H4 (cell line): ENCODE measurements at places on chromosomes 4 and X. TPM values are rescaled to one million over a fixed set of nuclear protein-coding genes. Genes with fewer than 3 reads are reported as not detected.

DNA sequence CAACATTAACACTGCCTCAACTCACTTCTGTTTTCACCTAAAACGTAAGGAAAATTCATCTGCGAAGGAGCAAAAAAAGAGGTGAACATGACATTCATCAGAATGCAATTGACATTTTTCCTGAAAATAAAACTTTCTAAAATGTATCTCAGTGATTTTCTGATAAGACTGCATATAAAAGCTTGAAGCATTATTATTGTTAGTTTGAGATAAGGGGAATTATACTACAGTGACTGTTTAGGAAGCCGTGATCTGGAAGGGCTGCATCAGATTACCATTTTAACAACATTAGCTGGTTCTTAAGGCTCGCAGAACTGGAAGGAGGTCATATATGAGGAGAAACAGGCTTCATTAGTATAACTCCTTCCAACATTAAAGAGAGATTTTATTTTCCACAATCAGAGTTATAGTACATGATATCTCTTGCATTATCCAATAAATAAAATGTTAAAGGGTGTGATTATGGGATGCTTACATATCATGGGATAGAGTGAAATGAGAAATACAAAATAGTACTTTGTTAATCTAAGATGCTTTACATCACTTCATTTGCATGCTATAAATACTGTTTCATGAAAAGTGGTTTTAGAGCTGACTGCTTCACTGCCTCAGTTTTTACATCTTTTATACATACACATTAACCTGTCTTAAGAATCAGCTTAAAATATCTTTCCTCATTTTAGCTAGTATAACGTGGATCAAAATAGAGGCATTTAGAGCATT, 1820.1 kb upstream of the TENM3 start:
- no peak for DNase-seq

DNA sequence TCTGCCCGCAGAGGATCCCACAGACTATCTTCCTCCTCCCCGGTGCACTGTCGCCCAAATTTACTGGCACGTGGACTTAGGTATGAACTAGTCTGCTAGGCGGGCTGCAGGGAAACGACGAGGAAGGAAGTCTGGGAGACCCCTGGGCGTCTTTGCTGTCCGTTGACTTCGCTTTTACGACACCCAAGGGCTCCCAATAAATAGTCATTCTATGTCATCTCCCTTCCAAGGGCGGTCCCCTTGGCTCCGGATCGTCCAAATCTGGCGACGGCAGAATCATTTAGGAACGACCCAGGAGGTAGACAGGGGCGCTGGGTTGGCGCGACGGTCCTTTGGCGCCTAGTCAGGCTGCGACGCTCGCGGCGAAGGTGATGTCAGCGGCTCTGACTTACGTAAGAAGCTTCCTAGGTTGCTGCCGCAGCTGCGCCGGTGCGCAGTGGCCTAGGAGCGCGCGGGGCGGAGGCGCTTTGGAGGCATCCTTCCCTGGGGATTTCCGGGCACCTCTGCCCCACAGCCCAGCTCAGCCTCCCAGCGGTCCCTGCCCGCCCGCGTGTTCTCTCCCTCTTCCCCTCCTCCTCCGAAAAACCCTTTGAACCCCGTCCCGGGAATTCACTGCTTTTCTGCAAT, 2.2 kb downstream of the NHS start:
- peak; percentile 44 for DNase-seq

DNA sequence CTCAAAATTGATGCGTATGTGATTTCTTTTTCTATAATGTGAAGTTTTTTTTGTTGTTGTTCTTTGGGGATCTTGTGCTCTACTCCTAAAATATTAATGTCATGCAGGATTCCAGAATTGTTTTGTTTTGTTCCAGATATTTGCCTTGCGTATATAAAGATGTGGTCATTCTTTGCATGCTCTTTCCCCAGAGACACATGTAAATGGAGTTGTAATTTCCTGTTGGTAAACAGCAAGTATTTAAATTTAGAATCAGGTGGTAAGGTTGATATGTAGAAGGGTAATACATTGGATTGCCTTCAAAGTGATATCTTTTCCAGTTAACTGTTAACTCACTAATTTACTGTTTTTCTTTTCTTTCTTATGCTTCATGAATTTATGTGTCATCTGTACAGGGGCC, 23.1 kb upstream of the MAGED1 start:
- DNase-seq = no peak

DNA sequence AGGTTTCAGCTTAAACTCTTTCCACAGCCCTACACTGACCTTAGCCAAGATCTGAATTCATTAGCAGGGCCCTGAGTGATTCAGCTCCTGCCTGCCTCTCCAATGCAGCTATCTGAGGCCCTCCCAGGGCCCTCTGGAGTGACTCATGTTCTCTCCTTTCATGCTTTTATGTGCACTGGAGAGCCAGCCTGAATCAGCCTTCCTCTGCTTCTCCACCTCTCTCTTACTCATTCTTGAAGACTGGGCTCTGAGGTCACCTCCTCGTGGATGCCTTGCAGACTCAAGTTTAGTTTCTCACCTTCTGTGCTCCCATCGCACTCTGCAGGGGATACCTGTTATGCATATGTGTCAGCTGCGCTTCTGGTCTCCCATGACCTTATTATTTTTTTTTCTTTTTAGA, 3.1 kb upstream of the OCIAD2 start:
- peak; percentile 94 for DNase-seq

DNA sequence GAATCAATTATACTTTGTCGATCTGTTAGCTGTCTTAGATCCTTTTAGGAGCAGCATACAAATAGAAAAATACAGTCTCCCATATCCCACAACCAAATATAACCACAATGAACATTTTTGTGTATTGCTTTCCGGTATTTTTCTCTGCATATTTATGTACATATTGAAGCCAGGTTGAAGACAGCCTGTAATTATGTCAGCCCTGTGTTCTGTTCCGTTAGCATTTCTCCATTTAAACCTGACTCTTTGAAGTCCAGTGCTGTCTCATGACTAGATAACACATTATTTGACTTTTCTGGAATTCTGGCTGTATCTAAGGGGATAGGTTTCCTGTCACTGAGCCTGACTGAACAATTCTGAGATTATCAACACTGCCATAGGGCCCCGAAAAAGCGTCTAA, 4.0 kb upstream of the SLC34A2 start:
- no peak for DNase-seq

- DNase-seq = no peak
Observed at GRCh38 chr4:183885205-183885720, 19.8 kb upstream of the STOX2 start.

- no peak for DNase-seq
Observed at GRCh38 chr4:122806981-122807679, 19.5 kb upstream of the FGF2 start.

GRCh38 chr4:96992443-96992842, 1150.8 kb downstream of the STPG2 start:
- DNase-seq = no peak

GRCh38 chr4:39626913-39627312, 11.8 kb downstream of the SMIM14 start:
- DNase-seq = no peak

DNA sequence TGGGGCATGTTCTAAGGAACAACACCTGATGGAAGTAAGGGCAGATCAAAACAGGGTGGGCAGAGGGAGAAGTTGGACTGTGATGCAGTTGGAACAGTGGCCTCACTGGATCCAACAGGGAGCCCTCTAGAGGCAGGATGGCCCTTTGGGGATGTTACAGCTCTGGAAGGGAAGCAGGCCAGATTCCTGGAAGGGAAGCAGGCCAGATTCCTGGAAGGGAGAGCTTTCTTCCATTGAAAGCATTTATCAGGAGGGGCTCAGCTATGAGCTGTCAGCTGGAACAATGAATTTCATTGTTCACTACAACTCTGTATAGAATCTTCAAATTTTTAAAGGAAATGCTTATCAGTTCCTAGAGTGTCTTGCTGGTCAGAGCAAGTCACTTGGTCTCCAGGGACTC, 17.7 kb downstream of the IL15 start:
- peak; percentile 50 for DNase-seq

- DNase-seq = peak; percentile 39
Observed at GRCh38 chrX:119981286-119982070, 37.9 kb upstream of the NKAP start.

GRCh38 chrX:107323786-107324492, 117.5 kb downstream of the DNAAF6 start:
- no peak for DNase-seq

DNA sequence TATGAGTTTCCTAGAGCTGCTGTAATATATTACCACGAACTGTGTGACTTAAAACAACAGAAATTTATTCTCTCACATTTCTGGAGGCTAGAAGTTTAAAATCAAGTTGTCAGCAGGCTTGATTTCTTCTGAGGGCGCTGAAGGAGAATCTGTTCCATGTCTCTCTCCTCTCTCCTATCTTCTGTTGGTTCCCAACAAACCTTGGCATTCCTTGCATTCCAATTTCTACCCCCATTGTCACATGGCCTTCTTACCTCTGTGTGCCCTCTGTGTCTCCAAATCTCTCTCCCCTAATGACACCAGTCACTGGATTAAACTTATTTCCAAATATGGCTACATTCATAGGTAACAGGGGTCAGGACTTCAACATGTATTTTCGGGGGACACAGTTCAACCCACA, 672.7 kb downstream of the RPA4 start:
- DNase-seq = no peak

DNA sequence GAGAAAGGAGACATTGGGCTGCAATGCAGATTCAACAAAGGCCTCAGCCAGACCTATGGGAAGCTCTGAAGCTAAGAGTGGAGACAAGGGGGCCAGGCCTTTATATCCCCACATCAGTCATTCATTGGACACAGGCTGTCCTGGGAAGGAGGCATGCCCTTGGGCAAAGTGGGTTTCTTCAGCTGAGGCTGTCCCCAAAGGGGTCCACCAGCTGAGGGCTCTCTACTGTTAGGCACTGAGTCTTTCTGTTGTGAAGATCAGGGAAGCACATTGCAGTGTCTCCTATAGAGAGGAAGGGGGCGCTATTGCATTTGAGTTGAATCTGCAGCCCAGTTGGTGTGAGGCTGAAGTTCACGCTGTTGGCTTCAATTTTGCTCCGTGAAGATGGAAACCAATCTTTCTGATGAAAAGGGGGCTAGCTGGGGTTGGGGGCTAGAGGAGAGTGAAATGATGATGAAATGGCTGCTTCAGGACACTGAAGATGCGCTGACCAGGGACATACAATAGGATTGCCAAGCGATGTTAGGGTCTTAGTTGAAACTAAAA, 48.0 kb downstream of the SLC25A5 start:
- DNase-seq = peak; percentile 59

DNA sequence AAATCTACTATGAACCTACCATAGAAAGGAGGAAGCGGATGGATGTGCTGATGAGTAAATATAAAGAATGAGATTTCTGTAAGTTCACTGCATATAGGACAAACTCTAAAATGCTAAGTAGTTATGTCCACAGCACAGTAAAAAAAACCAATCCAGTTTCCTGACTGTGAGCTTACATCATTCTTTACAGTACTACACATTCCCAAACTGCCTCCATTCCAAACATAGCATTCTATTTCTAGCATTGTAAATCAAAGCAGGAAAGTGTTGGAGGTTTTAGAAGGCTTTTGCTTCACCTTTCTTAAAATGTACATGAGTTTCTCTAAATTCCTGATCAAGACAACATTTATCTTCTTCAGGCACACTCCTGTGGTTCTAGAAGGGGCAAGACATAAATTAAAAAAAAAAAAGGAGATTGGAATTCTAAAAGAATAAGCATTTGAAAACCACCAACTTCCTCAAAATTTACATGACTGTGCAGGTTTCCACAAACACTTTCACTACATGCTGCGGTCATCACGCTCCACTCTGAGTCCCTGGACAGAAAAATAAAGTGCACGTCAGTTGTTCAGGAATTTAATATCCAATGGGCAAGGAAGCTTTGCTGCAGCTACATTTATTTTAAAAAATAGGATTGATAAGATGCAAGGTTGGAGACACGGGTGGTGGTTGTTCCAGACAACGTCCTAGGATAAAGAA, 297.6 kb upstream of the STS start:
- DNase-seq = peak; percentile 52

DNA sequence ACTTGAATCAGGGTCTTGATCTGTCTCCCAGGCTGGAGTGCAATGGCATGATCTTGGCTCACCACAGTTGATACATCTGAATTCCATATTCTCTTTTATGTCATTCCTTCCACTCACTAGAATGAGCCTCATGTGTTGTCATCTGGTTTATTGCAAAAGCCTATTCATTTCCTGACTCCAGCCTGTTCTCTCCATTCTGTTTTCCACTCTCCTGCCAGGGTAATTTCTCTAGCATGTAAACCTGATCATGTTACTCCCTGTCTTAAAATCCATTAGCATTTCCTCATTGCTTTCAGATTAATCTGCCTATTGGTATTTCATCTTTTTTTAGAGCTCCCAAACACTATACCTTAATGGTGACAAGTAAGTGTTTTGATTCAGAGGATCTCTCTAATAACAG, 4.3 kb upstream of the DDX60L start:
- peak; percentile 14 for DNase-seq

DNA sequence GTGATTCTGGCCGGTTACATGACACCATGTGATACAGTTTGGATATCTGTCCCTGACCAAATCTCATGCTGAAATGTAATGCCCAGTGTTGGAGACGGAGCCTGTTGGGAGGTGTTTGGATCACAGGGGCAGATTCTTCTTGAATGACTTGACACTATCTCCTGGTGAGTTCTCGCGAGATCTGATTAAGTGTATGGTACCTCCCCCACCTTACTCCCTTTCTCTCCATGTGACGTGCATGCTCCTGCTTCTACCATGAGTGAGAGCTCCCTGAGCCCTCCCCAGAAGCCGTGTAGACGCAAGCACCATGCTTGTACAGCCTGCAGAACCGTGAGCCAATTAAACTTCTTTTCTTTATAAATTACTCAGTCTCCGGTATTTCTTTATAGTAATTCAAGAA, 23.6 kb downstream of the CPE start:
- DNase-seq = no peak

DNA sequence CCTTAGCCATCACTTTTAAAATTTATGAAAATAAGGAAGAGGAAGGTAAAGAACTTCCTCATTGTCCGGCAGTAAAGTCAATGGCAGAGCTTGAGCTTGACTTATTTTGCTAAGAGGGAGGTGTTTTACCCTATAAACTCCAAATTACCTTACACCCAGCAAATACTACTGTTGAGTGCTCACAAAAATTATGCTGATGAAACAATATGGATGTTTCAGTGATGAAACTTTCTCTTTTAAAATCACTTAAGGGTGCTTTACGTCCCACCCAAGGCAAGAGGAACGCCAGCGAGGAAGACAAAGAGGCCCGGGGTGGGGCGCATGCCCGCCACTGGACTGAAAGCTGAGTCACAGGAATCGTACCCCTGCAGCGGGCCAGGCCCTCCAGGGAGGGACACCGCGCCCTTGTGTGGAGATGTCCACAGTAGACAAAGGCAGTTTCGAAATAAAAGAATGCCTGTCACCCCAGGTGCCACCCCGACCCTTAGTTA, 560 bp upstream of the TMSB4X start:
- DNase-seq = peak; percentile 29

The LRAT gene
- total RNA-seq = 0.14 and 0.21 TPM in 2 replicates

The TBC1D9 gene
- 11.8 and 12.9 TPM in 2 replicates for total RNA-seq

The SLITRK2 gene
- total RNA-seq = 0.90 and 1.3 TPM in 2 replicates

The CYLC1 gene
- total RNA-seq = not detected in 2 replicates

The PPP4R3C gene
- 0.04 and 0.06 TPM in 2 replicates for total RNA-seq

The TCEAL6 gene
- not detected in 2 replicates for total RNA-seq

The CSAG3 gene
- 3.2 and 3.3 TPM in 2 replicates for total RNA-seq
